ENCODE measurements at places on chromosomes 3 and 15.

GRCh38 chr3:135803028-135803692, 162.4 kb upstream of the PPP2R3A start:
- DNase-seq, result no peak

DNA sequence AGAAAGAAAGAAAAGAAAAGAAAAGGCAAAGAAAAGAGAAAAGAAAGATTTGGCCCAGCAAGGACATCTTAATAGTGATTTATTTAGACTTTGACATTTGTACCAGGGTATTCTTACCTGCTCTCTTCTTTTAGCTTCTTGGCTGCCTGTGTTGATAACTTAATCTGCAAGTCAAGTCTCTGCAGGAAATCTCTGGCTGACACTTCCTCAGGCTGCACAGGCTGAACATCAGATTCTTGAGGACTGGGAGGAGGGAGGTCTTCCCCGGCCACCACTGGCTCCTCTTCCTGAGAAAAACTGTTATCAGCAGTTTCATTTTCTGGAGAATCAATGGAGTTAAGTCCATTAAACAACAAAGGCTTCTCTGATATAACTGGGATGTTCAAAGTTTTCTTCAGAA, 12.8 kb downstream of the LYSMD2 start:
- DNase-seq, result no peak

DNA sequence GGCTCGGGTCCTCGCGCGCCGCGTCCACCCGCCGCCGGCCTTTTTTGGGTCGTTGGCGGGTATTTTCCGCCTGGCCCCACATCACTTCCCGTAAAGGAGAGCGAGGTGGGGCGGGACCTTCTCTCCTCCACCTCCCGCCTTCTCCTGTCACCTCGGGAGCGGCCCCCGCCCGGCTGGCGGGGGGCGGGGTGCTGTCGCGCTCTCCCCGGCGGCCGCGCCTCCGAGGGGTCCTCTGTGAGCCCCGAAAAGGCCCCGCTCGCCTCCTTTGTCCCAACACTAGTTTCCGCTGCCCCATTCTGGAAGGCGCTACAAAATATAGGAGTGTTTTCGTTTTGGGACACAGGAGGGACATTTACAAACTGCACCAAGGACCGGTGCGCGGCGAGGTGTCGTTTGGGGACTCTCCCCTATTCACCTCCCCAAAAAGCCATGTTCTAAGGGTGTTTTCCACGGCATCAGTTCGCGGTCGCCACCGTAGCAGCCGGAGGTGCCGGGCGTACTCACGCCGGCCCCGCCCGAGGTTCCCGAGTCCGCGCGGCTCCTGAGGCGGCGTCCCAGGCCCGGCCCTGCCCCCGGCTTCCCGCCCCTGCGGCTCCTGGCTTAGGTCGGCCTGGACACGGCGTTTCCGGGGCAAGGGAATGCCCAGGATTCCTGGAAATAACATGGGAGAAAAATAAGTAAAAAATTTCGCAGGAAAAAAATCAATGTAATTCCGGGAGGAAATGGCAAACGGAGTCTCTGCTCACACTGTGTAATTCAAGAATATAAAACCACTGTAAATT, at the start of gene RAB27A:
Gene RAB27A (minus strand): TSS at position 68 of the 782 bp plus-strand sequence. CDS start 54,879 bp downstream, outside the sequence.
- peak; percentile 60 for DNase-seq

- DNase-seq, result no peak
Measured at GRCh38 chr3:8001307-8001706, 500.3 kb upstream of the LMCD1 start.

- no peak for DNase-seq
Measured at GRCh38 chr3:11680509-11680908, 36.8 kb upstream of the VGLL4 start.

DNA sequence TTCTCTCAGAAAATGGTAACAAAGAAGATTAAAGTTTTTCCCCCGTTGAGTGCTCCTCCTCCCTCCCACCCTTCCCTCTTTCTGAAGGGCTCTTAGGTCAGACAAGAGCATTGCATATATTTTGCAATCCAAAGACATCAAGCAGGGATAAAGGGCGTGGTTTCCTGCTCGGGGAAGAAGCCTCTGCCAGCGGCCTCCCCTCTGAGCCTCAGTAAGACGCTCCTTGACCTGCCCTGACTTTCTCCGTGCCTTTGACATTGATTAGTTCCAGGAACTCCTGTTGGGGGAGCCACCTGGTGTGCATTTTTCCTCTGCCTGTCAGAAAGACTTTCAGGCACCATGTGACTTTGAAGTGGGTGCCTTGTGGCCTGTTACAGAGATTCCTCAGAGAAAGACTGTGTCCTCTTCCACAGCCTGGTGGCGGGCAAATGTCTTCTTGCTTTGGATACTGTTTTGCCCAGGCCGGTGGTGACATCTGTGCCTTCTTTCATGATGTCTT, 87.2 kb upstream of the TBL1XR1 start:
- DNase-seq, result peak; percentile 34

DNA sequence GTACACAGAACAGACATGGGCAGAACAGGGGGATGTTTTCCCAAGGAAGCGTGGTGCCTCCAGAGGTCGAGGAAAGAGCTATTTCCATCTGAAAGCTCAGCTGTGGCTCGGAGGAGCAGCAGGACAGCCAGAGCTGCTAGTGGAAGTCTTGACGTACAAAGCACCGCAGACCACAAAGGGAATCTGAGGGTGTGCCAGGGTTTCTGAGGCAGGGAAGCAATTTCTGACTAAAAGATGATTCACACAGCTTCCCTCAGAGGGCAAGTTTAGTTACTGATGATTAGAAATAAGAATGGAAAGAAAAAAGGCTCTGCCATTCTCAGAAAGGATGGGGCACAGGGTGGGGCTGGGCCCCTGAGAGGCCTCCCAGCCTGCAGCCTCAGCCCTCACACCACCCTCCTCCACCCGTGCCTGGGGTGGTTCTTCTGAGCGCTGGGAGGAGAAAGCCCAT, 45.8 kb upstream of the SEC13 start:
- no peak for DNase-seq

- no peak for DNase-seq
Measured at GRCh38 chr3:32309654-32310242, 71.3 kb downstream of the CMTM8 start.

DNA sequence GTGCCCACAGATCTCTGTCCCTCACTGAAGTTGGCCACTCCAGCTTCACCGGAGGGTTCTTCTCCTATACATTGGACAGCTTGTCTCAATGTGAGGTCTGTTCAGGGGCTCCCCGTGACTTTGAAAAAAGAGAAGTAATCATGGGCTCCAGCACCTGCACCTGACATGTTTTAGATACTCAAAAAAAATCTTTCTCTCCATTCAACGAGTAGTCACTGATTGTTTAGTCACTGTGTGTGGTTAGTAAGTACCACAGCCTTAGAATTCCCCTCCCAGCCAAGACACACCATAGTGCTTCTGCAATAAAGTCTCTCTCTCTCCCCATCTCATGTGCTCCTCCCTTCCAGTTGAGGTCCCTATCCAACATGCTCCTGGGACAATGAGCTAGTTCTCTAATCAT, 18.6 kb downstream of the CCR9 start:
- no peak for DNase-seq

GRCh38 chr15:39471785-39472574, 108.9 kb upstream of the THBS1 start:
- no peak for DNase-seq

- peak; percentile 38 for DNase-seq
Measured at GRCh38 chr3:44114142-44114541, 127.5 kb upstream of the TOPAZ1 start.

DNA sequence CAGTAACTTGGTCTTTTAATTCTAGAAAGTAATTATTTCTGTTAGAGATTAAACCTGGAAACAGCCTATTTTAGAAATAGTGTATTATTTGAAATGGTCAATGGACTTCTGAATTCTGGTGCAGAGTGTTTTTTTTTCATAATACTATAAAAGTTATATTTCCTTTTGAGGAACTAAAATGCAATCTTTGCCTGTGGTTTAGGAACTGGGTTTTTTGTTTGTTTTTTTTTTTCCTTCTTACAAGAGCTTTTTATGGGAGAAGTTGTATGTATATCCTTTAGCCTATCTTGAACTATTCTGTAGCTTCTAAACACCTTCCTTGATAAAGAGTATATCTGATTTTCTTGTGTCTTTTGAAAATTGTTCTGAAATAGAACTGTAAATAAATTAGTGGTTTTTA, 88.3 kb downstream of the ARIH1 start:
- no peak for DNase-seq

DNA sequence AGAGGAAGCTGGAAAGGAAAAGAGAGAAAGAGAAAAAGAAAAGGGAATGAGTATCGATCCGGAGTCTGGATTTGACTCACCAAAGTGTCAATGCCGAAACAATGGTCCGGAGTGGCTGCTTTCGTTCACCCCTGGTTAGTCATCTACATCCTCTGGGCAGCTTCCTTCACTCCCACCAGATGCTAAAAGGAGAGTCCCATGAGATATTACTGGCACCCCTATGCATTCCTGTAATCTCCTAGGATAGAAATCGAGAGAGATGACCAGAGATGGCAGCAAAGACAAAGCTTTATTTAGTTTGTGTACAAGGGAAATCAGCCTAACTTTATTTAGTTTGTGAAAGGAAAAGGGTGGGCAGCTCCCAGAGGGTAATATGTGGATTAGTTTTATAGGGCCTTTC, 622.2 kb downstream of the ZPLD1 start:
- DNase-seq, result peak; percentile 41

DNA sequence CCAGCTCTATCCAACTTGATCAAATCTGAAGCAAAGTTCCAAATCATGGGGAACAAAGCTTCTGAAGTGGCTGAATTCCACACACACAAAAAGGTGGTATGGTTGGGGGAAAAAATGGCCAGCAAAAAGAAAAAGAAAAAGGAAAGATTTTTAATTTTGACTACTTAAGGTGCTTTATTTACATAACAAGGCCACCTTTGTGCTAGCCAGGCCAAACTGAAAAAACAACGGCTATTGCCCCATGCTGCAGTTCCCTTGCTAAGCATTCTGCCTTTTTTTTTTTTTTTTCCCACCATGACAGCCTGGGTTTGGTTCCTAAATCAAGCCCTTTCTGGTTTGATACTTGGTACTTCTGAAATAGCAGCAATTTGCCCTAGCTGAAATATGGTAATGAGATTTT, 66.5 kb upstream of the DAZL start:
- no peak for DNase-seq

DNA sequence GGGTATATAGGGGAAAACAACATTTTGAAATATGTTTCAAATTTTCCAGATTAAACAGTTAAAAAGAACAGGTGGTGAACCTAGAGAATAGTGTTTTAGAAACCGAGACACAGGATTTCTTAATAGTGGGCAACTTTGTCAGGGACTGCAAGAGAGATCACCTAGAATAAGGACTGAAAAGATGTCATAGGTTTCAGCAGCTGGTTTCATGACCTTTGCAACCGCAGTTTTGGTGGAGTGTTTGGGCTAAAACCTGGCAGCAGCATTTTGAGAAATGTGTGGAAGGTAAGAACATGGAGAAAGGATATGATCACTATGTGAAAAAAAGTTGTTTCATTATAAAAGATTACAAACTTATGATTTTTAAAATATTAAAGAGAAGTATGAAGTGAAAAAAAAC, 34.9 kb downstream of the PRKCI start:
- DNase-seq, result no peak

DNA sequence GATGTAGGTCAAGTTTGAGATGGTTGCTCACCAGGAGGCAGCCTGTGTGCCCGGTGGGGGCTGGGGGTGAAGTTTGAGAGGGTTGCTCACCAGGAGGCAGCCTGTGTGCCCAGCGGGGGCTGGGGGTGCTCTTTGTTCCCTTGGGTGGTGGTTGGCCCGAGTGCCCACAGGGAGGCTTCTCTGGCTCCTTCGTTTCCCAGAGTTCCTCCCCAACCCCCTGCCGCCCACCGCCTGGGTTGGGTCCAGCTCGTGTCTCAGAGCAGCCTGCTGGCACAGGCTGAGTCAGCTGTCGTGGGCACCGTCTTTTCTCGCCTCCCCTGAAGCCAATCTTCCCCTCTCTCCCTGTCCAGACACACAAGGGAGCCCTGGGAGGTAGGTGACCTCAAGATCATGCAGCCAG, 3.1 kb downstream of the APBA2 start:
- no peak for DNase-seq

DNA sequence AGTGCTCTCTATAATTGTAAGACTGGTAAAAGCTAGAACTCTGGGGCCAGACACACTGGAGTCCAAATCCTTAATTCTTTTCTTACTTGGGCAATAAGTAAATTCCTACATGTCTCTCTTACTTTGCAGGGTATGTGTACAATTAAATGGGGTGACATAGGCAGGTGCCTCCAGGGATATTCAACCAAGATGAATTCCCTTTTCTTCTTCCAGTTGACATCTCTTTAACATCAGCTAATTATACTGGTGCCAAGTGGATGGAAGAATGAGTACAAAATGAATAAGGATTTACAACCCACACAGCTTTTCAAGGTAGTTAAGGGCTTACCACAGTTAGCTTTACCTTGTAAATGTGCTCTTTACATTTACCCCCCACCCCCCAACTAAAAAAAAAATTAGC, 295.5 kb upstream of the GADL1 start:
- DNase-seq, result no peak

DNA sequence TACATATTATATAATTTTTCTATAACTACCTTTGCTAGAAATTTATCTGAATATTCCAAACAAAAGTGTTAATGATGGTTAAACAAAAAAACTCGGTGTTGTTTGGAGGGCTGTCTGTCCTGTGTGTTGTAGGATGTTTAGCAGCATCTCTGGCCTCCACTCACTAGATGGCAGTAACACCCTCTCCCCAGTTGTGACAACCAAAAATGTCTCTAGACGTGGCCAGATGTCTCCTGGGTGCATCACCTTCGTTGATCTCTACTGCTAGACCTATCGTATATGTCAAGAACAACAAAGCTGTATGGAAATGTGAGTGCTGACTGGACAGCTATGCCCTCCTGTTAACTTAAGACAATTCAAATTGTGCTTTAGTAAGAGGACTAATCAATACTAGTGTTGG, 14.1 kb downstream of the ANKRD34C start:
- DNase-seq, result no peak

DNA sequence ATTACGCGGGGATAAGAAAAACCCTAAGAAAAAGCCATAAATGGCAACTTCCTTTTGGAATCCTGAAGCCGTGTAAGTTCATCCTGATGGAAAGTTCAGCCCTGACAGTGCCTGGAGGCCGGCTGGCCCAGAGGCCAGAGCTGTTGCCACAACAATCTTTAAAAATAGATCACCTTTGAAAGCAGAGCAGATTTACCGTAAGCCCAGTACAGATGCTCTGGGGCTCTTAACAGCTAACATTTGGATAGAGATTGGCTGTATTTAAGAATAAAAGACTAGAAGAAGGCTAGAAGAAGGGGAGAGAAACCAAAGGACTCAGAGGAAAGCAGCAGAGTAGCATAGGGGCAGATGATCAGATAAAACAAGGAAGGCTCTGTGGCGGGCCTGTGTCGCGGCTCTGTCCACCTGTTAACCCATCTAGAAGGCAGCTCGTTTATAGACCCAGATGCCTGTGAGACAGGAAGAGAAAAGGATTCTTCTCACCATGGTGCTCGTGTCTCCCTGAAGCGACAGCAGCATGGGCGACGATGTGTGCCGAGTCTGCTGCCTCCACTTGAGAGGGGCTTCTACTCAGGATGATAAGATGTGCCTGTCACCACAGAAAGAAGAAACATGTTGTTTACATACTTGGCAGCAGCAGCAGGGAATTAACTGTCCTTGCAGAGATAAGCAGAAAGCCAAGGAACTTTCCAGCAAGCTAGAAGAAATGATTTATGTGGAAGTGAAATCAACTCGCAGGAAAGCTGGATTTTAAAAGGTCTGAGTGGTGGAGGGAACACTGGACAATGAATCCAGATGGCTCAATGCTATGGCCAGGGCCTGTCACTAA, 69.9 kb downstream of the SYNM start:
- no peak for DNase-seq

GRCh38 chr3:11186771-11187191, 32.5 kb downstream of the HRH1 start:
- no peak for DNase-seq

GRCh38 chr3:155076888-155077287, 3.2 kb upstream of the MME start:
- no peak for DNase-seq

- peak; percentile 71 for DNase-seq
Measured at GRCh38 chr3:55488398-55489055, 1.4 kb upstream of the WNT5A start.
